ENCODE measurements at places on chromosomes 1 and 21.

DNA sequence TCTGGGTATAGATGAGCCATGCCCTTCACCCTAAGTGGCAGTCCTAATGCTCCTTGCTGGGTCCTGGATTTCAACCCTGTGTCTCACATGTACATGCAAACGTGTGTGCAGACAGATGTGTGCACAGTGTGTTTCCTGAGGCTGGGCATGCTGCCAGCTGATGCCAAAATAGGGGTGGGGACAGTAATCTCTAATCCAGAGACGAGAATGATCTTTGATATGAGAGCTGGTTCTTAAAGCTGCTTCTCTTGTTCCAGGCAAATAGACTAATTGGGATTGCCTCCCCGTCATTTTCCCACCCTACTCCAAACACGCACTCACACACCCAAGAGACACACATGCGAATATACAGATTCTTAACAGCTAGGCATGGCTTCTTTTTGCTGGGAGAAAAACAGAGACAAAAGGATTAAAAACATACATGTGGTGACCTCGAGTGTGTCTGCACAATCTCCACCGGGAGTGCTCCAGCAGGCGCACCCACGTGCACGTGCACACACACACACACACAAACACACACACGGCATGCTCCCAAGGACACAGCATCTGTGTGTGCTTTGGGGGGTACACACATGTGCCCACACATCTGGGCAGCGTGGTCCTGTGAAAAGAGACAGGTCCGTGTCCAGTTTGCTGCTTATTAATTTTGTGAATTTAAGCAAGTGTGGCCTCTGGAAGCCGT lies 102.1 kb upstream of the ZBTB40 start:
- DNase-seq = no peak

- DNase-seq = no peak
Observed at GRCh38 chr21:19941626-19942025, 1056.6 kb upstream of the NCAM2 start.

GRCh38 chr21:35258521-35258920 lies 209.4 kb upstream of the RUNX1 start:
- DNase-seq = no peak

GRCh38 chr1:215568299-215568692 lies 1.2 kb downstream of the KCTD3 start:
- DNase-seq = no peak

All from cardiac septum (tissue), 1 donor.